Sciatic nerve (tissue), 2 donors: ENCODE measurements at places on chromosomes 1 and 21.
A peak's percentile ranks its signal among the peaks of the same experiment; 100 is the strongest.

GRCh38 chr1:57908147-57908890, 484.5 kb upstream of the DAB1 start:
- no peak for DNase-seq

GRCh38 chr1:13838236-13838635, 138.2 kb downstream of the PRDM2 start:
- DNase-seq = no peak

DNA sequence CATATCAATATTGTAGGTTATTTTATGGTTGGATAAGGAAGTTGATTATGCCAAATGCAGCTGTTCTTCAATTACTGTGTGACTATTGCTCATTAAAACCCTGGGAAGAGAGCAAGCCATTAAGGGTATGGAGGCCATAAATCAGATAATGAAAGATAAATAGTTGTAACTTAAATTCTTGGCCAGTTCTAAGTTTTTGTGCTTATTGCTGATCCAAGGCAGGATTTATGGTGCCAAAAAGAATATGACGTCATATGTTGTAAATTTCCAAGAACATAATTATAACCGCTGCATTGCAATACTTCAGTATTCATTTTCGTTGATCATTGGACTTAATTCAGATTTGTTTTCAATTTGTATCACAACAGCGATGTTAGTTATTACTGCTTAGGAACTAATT, 211.6 kb downstream of the LRRC40 start:
- DNase-seq = no peak

DNA sequence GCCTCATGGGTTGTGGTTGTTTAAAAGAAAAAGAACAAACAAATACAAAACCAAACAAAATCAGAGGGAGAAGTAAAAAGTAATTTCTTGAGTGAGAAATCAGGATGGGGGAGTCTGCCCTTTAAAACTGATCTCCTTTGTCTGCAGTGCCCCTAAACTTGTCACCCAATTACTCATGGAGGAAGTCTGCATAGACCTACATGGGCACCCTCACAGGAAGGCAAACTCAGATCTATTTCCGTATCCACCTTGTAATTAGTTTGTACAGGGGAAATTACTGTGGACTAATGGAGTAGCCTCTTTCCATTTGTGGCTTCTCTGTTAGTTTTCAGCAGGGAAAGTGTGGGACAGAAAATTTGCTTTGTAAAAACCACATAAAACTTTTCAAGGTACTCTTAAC, 600.4 kb downstream of the ADGRL2 start:
- DNase-seq = no peak

- no peak for DNase-seq
Observed at GRCh38 chr1:54200519-54200997, 591 bp downstream of the MRPL37 start.

DNA sequence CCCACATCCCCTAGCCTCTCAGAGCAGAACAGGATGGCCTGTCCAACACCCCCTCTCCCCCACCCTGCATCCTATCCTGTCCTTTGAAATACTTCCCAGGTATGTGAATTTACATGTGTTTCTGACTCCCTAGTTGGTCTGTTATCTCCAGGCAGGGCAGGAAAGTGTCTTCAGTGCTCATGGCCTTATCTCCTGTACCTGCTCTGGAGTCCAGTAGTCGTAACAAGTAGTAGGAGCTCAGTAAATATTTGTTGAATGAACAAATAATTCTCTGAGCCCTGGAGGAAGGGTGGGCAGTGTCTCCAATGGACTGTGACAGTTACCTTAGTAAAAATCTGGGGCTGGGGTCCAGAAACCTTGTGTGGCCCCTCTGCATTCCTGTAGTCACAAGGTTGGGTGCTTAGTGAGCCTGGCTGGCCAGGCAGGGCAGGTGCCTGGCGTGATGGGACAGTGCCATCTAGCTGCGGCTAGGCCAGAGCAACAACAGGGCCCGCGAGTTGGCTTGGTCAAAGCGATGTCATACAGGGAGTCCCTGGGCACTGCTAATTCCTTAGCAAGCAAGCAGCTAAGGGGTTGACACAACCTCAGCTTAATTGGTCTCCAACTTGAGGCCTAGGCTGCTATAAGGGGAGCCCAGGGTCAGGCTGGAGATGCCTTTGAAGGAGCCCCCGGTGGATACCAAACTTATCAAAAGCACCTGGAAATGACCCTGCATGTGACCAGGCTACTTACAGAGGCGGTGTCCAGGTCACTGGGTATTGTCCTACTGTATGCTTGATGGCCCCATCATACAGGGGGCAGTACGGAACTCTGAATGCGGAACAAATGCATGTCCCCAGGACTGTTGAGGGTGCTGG, 89.0 kb upstream of the PPM1J start:
- DNase-seq = peak; percentile 77

DNA sequence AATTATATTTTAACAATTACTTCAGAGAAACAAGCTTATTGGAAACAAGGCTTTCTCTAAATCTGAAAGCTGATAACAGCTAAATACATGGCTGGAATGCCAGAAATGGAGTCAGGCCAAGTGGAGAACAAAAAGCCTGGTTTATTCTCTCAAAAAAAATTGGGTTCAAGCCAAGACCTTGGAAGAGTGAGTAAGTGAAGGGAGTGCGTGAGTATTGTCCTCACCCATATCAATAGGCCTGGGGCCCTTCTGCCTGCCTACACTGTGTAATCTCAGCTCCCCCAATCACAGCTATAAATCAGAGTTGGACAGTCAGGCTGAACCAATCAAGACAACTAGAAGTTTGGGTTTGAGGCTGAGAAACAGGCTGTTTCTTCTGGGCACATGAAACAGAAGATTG, 7.4 kb downstream of the KYAT3 start:
- DNase-seq = no peak

DNA sequence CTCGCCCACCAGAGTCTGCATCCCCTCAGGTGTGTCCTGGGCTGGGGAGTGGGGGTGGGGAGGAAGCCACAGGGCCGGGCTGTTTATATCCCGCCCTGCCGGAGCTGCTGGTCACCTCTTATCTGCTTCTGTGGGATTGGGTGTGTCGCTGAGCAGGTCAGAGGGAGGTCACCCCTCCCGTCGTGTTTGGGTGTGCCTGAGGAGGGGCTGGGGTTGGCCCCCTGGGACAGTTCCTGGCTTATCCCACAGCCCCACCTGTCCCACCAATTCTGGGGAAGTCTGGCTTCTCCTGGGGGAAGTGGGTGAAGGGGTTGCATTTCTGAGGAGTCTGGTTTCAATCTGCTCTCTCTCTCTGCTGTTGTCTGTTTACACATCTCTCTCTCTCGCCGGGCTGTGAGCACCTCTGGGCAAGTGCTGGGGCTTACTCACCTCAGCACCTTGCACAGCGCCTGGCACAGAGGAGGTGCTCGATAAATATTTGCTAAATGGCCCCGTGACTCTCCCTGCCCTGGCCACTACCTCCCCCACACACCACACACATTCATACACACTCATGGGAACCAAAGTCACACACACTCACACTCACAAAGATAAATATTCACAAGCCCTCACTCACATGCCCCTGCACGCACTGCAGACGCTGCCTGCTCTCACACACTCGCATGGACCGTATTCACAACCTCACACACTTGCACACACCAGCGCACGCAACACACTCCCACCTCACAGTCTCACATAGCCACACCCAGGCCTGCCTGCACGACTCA, 8.3 kb downstream of the ELF3 start:
- no peak for DNase-seq

GRCh38 chr1:89589515-89589914, 43.4 kb upstream of the LRRC8C start:
- no peak for DNase-seq

DNA sequence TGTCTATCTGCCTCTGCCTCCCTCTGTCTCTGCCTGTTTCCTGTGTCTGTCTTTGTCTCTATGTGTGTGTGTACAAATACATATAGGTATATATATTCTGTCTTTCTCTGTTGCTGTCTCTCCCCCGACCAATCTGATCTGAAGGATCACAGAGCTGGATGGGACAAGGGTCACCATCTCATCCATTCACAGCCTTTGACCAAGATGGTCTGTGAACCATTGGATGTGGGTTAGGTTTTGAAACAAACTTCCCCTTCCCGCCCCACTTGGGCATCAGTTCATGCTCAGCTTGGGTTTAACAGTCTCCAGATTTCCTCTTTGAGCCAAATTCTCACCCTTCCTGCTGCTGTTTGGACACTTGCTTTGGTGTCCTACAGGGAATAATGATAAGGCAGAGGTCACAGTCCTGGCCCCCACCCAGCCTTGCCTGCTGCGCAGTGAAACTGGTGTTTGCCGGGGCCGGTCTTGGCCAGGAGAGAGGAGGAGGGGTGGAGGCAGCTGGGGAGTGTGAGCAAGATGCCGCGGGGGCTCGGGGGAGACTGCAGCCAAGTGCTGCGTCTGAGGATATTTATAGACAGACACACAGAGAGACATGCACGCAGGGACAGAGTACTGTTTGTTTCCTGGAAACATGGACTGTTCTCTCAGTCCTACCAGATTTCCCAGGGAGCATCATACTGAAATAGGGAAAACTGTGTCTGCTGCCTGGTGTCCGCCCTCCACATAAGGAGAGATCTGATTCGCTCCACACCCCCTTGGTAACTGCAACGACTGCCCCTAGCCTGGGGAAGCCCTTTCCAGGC, 27.0 kb upstream of the BTG2 start:
- peak; percentile 91 for DNase-seq

GRCh38 chr1:32485554-32486255, 20.8 kb downstream of the ZBTB8B start:
- DNase-seq = peak; percentile 2

DNA sequence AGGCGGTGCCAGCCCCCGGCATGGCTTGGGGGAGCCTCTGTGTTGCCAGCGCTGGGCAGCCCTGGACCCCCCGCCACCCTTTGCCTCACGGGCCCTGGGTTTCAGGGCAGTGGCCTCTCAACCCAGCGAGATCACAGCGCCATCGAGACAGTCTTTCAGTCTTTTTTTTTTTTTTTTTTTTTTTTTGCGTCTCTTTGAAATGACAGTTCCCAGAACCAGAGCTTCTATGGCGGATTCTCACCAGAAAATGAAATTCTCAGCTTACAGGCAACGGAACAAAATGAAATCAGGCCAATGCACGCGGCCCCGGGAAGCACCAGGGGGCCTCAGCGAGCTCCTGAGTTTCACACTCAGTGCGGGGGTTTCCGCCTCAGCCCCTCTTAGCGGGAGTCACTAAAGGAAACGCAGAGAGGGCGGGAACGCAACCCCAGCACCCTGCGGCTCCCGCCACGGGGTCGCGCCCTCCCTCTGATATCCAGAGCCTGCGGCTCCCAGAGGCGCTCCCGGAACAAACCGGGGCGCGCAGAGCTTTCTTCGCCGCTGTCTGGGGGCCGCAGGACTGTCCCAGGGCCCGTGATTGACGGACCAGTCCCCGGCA, 8.0 kb upstream of the COL6A1 start:
- peak; percentile 91 for DNase-seq

DNA sequence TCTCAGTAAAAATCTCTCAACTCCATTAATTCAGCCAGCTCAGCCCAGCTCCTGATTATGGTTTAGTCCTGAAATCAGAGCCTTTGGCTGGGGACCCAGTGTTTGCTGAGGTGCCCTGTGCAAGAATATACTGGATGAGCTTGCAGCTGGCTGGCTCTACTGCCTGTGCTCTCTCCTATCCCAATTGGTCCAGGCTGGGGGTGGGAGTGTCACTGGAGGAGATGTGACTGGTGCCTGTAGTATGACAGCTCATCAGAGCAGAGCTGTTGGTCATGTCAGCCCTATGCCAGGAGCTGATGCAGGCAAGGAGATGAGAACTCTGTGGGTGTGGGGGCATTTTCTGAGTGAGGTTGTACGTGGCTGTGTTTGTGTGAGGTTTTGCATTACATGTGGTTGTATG, 87.0 kb downstream of the TNR start:
- DNase-seq = no peak

GRCh38 chr1:118339400-118340124, 154.5 kb upstream of the SPAG17 start:
- DNase-seq = no peak

- no peak for DNase-seq
Observed at GRCh38 chr1:88075813-88076212, 608.3 kb upstream of the PKN2 start.

DNA sequence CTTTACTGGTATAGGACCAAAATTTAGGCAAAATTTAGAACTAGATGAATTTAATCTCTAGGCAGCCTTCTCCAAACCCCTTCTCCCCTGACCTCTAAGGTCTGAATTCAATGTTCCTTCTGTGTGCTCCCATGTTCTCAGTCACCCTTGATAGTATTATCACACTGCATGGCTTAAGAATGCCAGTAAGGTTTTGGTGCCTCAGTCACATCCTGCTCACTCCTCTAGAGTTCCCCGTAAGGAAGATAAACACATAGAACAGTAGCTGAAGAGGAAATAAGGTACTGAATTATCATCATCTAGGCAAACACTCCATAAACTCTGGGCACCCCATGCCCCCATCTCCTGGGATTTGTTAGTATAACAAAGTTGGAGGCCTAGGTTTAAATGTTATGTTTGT, 18.2 kb downstream of the PRRX1 start:
- no peak for DNase-seq

DNA sequence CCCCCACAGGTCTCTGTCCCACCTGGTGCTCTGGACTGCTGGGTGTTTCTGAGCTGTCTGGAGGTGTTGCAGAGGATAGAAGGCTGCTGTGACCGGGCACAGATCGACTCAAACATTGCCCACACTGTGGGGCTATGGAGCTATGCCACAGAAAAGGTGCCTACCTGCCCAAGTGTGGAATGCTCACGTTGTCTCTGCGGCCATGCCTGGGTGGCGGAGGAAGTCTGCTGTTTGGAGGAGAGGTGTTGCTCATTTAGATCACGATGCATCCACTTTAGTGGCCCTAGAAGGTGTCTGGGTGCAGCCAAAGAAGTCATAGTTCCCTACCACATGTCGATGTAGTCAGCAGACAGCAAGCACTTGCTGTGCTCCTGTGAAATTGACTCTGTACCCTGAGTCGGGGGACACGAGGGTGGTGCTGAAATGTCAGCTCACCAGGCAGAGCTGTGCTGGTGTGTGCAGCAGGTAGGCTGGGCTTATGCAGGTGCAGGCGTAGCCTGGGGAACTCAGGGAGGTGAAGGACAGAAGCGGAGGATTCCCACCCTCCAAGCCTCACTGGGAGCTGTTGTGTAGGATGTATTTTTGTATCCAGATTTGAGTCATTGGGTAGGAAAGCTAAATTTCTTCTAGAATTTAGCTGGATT, 32.8 kb upstream of the PWP2 start:
- no peak for DNase-seq

DNA sequence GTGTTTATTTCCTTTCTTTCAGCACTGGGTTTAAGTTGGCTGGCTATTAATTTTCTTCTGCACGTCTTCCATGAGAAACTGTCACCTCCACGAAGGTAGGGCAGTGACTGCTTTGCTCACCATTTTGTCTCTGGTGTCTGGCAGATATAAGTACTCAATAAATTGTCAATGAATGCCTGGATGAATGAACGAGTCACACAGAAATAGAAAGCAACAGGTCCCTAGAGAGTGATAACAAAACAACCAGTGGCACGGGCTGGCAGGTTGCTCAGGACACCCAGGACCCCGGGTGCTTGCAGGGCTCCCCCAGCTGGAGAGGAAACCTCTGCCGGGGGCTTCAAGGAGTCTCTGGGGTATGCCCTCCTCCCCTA, 3.2 kb upstream of the MYOC start:
- DNase-seq = no peak
